ENCODE measurements at places on chromosomes 12 and 14.

DNA sequence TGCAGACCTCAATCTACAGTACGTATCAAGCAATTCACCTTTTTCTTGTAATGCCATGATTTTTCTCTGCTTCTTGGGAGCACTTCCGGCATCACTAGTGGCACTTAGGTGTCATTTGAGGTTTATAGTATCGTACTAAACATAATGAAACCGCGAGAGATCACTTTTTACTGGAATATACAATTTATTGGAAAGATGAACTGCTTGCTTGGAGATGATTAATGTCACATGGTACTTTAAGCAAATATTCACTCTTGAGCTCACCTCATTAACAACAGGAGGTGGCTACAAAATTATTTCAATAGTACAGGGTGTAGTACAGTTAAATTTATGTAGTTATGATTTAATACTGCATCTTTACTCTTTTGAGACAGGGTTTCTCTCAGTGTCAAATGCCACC lies 11.5 kb downstream of the FUT8 start:
- DNase-seq = no peak

GRCh38 chr14:57085801-57086200 lies 182.9 kb downstream of the EXOC5 start:
- DNase-seq = no peak

DNA sequence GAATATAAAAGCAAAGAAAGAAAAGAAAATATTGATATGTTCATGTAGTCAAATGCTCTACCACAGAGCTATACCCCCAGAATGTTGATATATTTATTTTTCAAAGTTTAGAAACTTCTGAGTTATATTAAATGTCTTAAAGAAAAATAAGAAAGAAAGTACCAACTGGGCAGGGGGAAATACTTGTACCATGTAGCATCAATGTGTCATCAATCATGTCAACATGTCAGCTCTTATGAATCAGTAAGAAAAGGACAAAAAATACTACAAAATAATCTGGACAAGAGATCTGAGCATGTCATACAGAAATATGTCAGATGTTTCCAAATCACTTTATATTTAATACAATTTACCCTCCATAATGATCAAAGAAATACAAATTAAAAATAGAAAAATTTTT lies 595.1 kb upstream of the ATP2B1 start:
- DNase-seq = no peak

DNA sequence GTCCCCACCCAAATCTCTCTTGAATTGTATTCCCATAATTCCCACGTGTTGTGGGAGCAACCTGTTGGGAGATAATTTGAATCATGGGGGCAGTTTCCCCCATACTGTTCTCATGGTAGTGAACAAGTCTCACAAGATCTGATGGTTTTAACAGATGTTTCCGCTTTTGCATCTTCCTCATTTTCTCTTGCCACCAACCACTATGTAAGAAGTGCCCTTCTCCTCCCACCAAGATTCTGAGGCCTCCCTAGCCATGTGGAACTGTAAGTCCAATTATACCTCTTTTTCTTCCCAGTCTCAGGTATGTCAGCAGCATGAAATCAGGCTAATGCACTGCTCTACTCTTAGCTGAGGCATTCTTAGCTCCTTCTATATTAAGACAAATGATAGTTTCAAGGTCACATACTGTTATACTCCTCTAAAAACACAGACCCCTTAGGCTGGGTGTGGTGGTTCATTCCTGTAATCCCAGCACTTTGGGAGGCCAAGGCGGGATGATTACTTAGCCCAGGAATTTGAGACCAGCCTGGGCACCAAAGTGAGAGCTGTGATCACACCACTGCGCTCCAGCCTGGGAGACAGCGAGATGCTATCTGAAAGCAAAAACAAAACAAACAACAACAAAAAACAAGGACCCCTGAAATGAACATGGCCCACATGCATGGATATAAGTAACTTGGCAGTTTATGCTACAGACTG lies 3.6 kb downstream of the SCAF11 start:
- DNase-seq = no peak

DNA sequence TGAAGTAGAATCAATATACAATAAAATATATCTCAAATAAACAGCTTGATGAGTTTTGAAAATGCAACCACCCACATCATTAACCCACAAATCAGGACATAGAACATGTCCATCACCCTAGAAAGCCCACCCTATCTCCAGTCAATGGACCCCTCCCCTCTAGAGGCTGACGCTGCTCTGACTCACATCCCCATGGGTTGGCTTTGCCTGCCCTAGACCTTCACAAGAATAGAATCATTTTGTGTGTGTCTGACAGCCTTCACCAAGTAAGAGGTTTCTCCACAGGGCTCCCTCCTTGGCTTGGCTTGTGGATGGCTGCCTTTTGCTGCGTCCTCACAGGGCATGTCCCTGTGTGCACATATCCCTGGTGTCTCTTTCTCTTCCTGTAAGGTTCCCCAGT lies 250.2 kb upstream of the RTL1 start:
- no peak for DNase-seq

DNA sequence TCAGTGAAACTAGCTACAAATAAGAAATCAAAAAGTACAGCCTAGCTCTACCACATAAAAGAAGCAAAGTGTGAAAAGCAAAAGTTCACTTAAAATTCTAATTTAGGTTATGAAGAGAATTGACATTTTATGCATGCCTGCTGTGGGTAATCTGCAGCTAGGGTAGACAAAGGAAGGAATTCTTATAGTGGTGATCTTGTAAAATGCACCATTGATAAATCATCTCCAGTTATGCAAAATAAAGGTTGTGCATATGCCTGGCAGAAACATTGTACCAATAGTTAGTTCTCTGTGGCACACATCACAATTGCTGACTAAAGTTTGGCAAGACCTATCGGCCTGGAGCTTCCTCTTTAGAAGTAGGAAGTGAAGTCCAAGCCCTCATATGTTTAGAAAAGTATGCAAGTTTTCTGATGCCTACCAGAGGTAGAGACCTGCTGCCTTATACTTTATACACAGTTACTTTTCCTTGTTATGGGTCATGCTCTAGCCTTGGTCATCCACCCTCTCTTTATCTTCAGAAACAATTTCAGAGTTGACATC lies 78.3 kb downstream of the TSHR start:
- DNase-seq = no peak

DNA sequence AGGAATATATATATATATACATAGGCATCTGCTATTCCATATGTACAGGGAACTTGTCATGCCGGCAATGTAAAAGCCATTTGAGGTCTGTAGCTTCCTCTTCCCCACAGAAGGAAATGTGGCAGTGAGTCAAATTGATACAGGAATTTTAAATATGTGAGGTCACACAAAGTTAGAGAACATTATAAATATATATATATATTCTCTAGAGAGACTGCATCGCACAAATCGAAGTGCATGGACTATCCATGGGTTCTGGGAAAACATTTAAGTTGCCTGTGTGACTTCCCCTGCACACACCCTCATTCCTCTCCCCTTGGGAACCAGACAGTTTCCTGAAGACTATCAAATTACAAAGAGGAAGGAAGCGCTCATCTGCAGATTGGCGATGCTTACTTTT lies 100.9 kb upstream of the CCDC91 start:
- DNase-seq = no peak

DNA sequence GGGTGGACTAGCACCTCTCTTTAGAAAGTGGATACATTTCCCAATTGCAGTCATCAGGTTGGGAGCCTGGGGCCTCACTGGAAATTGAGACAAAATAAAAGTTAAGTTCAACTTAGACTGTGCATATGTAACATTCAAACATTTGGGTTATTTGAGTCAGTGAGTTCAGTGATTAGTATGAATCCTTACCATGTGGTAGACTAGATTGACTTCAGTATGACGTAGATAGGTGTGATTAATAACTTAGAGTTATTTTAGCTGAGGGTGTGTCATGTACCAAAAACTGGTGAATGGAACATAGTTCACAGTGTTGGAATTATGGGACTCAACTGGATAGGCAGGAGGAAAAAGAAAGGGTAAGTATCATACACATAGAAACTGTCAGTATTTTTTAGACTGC lies 8.0 kb upstream of the SSTR1 start:
- no peak for DNase-seq

- peak; percentile 43 for DNase-seq
Observed at GRCh38 chr12:128864516-128865186, 11.4 kb downstream of the GLT1D1 start.

- no peak for DNase-seq
Observed at GRCh38 chr12:43158126-43158525, 393.9 kb downstream of the ADAMTS20 start.

- DNase-seq = no peak
Observed at GRCh38 chr14:55301437-55302121, 30.4 kb downstream of the FBXO34 start.

GRCh38 chr12:107684990-107685359 lies 624 bp upstream of the PWP1 start:
- DNase-seq = no peak

DNA sequence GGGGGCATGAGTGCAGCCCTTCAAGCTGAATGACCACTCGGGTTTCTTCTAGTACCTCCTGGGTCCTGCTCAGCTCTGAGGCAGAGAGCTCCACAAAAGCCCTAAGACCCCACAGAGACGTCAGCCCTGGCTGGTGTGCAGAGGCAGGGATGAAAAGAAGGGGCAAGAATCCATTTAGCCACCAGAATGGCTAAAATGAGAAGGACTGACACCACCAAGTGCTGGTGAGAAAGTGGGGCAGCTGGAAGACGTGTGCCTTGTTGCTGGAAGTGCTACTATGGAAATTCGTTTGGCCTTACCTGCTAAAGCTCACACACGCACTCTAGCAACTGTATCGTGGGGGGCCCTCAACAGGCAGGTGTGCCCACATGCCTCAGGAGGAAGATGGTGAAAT lies 26.7 kb downstream of the RILPL1 start:
- DNase-seq = no peak

GRCh38 chr14:70893858-70894291 lies 13.4 kb upstream of the PCNX1 start:
- no peak for DNase-seq

GRCh38 chr14:101763941-101764709 lies 2.6 kb downstream of the PPP2R5C start:
- DNase-seq = no peak

DNA sequence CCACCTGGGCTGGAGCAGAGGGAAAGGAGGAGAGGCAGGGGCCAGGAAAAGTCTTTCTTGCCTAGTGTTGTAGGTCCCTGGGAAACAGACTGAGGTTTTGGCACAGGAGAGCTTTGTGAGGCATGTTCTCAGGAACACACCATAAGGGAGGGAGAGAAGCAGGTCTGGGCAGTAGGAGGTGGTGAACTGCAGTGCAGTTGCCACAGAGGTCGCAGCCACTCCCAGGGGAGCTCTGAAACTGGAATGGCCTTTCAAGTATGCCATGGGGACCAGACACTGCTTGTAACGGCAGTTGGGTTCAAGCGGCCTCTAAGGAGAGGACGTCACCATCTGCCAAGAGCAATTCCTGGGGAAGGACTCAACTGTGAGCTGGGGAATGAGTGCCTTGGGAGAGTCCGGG lies 35.4 kb upstream of the NKX2-8 start:
- no peak for DNase-seq
